ENCODE measurements at places on chromosomes 2 and 18.

- no peak for DNase-seq
Measured at GRCh38 chr2:3440477-3440876, 61.0 kb downstream of the TRAPPC12 start.

GRCh38 chr2:238085899-238086298, 14.2 kb upstream of the ESPNL start:
- DNase-seq: no peak

DNA sequence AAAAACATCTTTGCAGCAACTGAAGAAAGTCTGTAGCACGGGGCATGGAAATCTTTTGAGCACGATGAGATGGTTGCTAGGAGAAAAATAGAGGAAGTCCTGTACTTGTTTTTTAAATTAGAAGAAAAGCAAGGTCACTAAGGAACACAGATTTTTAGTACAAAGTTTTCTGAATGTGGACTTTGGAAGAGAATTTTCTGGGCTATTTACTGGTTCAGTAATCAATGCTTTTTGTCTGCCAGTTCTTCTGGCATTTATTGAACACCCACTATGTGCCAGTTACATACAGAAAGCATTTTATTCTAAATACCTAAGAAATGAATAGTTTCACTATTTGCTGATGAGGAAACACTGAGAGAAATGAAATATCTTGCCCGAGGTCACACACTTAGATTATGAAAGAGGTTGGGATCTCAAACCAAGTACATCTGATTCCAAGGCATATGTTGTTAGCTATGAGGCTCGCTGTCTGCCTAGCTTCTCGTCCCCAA, 15.6 kb upstream of the MAP3K20 start:
- DNase-seq: no peak

DNA sequence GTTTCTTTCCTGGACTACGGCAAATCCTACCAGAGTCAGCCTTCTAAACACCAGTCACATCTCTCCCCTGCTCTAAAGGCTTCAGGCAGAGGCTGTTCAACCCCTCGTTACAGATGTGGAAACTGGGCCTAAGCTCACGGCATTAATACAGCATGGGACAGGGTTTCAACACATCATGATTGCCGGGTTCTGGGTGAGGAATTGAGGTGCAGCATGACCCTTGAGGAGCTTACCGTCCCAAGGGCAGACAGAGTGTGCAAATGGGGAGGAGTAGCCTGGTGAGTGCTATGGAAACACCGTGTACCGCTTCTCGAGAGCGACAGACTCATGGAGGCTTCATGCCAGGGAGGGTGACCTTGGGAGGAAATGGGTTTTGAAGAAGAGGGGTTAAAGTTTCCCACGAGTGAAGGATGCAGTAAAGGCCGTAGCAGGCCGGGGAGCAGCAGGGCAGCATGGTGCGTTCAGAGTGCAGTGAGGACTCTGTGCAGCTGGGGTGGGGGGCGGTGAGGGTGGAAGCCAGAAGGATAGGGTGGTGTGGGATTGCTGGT, 51.1 kb downstream of the TGOLN2 start:
- DNase-seq: no peak

Measured in occipital lobe (tissue), 3 donors.